ENCODE measurements at places on chromosomes 7 and 10.

DNA sequence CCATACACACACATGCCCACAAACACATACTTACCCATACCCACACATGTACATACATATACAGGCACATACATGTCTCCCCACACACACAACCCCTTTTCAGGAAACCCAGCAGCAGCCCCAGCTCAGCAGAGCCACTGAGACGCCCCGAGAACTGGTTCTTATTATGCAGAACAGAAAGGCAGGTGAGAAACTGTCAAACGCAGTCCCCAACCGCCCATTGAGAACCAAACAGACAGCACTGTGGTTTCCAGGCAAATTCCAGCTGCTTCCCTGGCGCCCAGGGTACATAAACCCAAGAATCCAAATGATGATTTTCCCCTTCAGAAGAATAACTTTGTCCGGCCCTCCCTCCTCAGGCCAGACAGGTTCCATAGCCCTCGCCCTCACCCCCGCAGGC is 366.6 kb upstream of the ZMIZ1 start:
- no peak for DNase-seq

DNA sequence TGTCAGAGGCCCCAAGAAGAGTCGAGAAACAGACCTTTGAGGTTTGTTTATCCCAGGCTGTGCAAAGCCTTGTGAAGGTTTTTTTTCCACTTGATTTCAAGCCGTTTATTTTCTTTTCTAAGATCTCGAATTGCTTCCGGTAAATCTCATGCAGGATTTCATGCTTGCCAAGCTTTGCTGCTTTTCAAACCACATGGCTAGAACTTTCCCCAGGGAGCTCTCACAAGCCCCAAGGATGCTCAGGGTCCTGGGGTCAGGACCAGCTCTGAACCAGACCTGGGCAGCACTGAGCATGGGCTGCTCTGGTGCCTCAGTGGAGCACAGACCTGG is 48.0 kb upstream of the AQP1 start:
- DNase-seq = no peak

- no peak for DNase-seq
Observed at GRCh38 chr7:13290975-13291374, 603.5 kb downstream of the ARL4A start.

DNA sequence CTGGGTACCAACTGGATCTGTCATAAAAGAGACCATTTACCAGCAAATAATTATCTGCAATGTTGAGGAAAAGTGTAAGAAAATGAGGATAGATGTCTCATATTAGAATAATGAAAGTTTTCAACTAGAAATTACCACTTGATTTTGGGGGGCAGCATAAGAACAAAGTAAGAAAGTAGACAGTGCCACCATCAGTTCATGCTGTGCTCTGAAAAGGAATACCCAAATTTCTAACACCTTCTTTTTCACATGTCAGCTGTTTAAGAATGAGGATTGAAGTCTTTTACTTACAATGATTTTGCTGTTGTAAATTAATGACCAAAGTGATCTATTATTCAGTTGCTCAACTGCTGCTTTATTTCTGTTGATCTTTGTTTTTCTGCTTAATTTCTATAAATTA is 578.3 kb downstream of the ETV1 start:
- peak; percentile 84 for DNase-seq

DNA sequence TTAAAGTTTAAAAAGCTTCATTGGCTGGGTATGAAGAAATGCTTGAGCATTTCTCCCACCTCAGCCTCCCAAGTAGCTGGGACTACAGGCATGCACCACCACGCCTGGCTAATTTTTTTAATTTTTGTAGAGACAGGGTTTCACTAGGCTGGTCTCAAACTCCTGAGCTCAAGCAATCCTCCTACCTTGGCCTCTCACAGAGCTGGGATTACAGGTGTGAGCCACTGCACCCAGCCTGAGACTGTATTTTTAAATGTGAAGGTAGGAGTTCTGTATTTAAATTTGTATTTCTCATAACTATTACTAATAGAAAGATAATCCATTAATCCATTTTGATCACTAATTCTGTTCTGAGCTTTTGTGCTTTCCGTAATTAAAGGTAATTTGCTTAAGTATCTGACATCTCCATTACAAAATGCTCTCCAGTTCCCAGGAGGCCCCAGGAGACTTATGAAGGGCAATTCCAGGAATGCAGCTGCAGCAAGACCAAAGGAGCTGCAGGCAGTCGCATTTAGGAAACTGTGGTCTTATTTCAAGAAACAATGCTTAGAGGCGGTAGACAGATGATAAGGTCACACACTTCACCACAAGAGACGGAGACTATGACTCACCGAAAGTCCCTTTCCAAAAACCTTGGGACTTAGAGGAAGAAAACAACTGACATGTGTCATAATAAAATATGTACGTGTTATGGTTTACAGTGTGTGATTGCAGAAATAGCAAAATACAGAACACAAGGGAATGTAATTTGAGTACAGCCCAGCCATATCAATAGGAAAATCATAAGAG is 23.3 kb downstream of the YAE1 start:
- no peak for DNase-seq

GRCh38 chr10:97924678-97925077 is 75.0 kb downstream of the GOLGA7B start:
- no peak for DNase-seq

DNA sequence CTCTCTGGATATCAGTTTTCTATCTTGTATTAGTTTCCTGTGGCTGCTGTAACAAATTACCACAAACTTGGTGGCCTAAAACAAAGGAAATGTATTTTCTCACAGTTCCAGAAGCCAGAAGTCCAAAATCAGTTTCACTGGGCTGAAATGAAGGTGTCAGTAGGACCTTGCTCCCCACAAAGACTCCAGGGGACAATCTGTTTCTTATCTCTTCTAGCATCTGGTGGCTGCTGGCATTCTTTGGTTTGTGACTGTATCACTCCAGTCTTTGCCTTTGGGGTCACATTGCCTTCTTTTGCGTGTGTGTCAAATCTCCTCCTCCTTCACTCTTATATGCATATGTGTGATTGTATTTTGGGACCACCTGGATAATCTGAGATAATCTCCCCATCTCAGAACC is 153.0 kb upstream of the PRPS1L1 start:
- DNase-seq = no peak

- no peak for DNase-seq
Observed at GRCh38 chr7:3588341-3588740, 287.3 kb downstream of the SDK1 start.

DNA sequence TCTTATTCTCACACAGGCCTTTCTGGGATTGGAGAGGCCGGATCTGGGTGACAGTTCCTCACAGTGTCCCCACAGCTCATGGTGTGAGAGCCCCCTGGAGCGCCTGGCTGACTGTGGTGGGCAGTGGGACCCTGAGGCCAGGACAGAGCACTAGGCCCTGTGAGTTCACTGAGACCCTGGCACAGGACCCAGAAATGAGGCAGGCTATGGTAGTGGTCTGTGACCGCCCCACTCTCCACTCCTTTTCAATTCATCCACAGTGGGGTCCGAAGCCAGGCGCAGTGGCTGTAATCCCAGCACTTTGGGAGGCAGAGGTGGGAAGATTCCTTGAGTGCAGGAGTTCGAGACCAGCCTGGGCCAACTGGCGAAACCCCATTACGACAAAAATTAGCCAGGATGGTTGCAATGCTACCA is 95.9 kb upstream of the TNRC18 start:
- DNase-seq = no peak

GRCh38 chr10:75013522-75013921 is 97.9 kb upstream of the SAMD8 start:
- DNase-seq = no peak

- no peak for DNase-seq
Observed at GRCh38 chr7:153934048-153934447, 118.2 kb upstream of the DPP6 start.

DNA sequence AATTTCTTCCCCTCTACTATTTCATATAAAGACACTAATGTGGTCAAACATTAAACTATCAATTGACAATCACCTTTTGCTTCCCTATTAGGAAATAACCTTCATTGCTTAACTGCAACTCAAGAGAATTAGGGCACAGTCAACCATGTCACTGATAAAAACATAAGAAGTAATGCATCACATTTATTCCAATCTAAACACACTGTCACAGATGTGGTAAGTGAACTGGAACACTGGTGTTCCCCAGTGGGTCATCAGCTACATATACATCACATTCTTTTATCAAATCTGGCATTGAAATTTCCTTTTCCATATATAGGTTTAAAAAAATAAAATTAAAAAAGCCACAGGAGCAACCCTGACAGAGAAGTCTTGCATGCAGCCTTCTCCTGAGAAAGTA is 3.7 kb downstream of the TRIL start:
- peak; percentile 44 for DNase-seq

DNA sequence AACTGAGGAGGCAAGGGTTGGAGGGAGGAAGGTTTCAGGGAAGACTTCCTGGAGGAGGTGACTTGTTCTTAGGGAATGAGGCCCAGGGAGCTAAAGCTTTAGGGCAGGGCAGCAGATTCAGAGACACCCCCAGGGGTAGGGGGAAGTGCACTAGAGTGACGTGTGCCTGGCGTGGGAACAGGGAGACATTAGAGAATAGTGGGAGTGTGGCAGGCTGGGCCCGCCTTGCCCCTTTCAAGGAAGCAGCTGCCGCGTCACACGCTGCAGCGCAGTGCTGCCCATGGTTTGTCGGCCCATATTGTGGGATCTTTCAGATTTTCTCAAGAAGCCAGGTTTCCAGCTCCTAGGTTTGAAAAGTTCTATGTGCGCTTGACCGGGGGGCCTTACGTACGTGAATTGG is 139.4 kb downstream of the LHPP start:
- no peak for DNase-seq

- DNase-seq = no peak
Observed at GRCh38 chr10:127194111-127194510, 2.3 kb downstream of the INSYN2A start.

GRCh38 chr10:126479280-126479895 is 91.1 kb upstream of the ADAM12 start:
- DNase-seq = no peak

DNA sequence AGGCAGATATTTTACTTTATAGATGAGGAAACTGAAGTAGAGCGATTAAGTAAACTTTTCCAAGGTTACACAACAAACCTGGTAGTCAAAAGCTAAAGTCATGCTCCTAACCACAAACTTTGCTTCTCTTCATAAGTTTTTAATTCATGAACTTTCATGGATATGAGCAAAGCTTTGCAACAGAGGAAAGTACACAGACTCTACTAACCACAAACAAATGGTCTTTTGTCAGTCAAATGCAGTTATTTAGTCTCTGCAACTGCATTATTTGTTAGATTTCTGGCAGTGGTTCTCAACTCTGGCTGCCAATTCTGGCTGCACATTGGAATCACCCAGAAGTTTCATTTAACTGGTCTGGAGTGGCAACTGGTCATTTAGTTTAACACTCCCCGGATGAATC is 140.6 kb upstream of the TMEM168 start:
- DNase-seq = no peak

GRCh38 chr10:52621635-52622079 is 150.9 kb downstream of the MBL2 start:
- DNase-seq = no peak

DNA sequence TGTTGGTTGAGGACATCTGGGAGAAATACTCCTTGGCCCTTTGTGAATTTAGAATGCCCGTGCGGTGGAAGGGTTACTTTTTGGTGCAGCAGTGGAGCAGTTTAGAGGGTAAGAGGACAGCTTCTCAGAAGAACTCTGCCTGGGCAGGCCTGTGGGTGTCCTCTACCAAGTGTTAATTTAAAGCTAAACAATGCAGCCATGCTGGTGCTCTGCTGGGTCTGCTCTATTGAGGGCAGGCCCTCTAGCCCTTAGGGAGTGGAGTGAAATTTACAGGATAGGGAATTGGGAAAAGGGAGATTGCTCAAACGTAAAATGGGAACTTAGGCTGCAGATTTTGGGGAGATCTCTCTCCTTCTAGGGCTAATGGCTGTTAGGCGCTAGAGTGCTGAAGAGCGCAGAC is 22.1 kb downstream of the BLNK start:
- DNase-seq = no peak

- DNase-seq = no peak
Observed at GRCh38 chr10:45555795-45556194, 116.8 kb downstream of the ZFAND4 start.

DNA sequence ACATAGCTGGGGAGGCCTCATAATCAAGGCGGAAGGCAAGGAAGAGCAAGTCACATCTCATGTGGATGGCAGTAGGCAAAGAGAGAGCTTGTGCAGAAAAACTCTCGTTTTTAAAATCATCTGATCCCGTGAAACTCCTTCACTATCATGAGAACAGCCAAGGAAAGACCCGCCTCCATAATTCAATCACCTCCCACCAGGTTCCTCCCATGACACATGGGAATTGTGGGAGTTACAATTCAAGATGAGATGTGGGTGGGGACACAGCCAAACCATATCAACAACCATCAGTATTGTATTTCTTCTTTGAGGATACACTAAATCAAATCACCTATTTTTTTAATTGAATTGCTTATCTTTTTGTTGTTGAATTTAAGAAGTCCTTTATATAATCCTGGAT is 16.7 kb downstream of the POT1 start:
- DNase-seq = no peak

- no peak for DNase-seq
Observed at GRCh38 chr10:117757086-117757720, 214.7 kb downstream of the EMX2 start.

- DNase-seq = no peak
Observed at GRCh38 chr7:36863901-36864701, 139.8 kb upstream of the AOAH start.

DNA sequence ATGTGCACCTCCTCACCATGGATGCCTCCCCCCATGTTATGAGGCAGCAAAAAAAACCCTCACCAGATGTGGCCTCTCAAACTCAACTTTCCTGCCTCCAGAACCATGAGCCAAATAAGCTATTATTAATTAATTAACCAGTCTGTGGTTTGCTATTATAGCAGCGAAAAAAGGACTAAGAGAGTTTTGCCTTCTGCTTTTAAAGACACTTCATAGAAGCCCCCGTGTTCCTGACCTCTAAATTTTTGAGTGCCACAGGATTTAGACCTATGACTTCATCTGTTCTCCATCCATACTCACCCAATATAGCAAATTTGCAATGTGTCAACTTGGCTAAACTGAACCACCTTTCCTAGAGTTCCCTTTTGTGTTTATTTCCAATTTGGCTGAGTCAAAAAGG is 9.2 kb upstream of the SEMA3E start:
- DNase-seq = no peak

GRCh38 chr10:72846238-72846637 is 47.3 kb upstream of the OIT3 start:
- DNase-seq = no peak

DNA sequence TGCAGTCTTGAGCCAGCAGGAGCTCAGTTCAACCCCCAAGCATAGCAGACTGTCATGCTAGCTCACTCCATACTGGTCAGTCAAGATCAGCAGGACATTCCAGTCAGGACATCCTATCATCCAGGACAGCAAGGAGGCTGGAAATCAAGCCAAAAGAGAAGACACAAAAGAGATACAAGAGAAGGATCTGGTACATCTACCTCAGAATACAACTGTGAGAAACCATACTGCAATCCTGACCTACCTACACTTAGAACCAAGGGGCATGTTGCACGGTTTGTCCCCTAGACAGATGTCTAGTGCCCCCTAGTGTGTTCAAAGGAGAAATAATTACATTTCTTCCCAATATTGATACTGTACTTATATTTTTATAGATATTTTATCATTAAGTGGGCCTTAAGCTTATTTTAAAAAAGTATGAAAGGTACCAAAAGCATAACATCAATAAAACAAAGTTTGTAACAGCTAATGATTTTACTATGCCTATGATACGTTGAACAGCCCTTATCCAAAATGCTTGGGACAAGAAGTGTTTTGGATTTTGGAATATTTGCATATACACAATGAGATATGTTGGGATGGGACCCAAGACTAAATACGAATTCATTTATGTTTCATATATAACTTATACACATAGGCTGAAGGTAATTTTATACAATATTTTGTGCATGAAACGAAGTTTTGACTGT is 26.7 kb downstream of the ERCC6 start:
- DNase-seq = no peak
